ENCODE measurements at places on chromosomes 2 and 18.

DNA sequence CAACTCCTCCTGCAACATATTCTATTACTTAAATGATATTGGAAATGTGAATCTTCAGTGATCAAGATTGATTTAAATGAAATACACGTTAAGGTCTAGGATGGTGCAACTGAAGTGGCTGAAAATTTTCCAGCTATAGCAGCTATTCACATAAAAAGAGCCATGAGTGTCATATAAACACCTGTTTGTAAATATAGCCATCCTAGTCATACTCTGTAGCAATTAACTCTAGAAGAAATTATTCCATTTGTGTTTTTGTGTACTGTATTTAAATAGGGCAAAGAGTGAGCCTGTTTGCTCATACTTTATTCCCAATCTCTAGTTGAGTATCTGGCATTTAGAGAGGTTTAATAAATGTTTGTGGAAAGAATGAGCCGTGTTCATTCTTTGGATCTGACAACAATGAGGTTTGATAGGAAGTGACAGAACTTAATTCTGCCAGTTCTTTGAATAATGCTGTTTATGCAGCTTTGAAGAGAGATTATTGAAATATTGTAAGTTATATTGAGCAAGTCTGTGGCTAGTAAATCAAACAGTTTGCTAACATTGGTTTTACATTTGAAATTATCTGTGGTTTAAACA is 49.7 kb downstream of the BABAM2 start:
- no peak for DNase-seq

DNA sequence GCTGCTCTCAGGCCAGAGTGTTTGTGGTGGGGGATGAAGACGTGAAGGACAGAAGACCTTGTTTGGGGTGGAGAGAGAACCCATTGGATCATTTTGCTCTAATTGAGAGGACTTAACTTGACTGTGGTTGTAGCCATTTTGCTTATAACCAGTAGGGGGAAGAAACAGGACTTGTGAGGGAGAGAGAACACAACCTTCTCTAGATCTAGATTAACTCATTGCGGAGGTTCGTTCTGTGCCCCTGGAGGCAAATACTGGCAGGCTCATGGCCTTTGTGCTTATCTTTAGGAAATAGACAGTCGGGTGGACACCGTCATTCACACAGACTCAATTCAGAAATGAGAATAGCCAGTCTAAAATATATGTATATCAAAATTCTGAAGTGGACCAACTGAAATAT is 147.0 kb upstream of the LHCGR start:
- DNase-seq = no peak

DNA sequence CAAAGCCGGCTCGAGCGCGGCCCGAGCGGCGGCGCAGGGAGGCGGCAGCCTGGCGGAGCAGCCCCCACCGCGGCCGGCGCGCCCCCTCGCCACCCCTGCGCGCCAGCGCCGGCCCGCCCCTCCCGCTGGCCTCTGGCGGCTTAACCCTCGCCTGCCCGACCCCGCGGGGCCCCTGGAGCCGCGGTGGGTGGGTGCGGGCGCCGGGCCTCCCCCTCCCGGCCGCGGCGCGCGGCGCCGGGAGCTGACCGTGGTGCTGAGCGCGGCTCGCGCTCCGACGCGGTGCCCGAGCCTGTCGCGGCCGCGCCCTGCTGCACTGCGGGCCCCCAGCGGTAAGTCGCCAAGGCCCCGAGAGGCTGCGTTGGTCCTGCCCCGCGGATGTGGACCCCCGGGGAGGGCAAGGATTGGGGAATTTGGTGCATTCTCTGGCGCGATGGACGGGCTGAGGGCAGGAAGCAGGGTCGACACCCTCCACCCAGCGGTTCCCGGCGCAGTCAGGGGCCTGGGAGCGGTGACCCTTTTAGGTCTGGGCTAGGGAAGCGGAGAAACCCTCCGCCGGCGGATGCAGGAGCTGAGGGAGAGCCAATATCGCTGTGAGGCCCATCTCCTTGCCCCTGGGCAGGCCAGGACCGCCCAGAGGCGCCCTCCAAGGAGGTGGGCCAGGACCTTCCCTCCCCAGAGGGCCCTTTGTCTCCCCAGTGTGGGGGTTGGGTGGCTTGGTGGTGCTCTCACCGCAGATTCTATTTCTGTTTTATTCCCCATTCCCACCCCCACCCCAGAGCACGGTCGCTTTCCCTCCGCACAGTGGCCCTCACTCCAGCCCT is 923 bp downstream of the AMER3 start:
- DNase-seq = no peak

- peak; percentile 22 for DNase-seq
These were observed 51.4 kb upstream of the RIOK3 start for GRCh38 chr18:23401400-23402347.

DNA sequence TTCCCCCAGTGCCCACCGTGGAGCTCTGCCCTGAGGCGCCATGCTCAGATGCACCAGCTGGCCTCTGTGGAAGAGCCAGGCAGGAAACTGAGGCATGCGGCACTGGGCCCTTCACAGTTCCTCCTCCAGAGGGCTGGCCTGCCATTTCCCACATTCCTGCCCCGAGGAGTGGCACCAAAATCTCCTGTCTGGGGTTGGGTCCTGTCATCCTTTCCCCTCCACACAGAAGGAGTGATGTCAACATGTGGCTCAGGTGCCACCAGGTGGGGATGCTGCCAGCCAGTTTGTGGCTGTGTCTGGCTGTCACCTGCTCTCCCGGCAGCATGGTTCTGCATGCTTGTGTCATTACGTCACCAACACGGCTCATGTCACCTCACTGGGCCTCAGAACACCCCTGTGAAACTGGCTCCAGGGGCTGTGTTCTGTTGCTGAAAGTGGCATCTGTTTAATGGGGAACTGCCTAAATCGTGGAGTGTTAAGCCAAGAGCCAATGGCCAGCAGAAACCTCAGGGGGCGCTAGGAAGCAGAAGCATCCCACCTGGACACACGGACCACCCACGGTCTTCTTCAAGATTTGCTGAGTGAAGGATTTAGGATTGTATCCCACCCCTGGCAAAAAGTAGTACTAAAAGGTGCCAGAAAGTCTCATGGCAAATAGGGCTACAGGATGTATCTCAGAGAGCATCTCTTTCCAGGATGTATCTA is 51.3 kb downstream of the ZAP70 start:
- DNase-seq = no peak

DNA sequence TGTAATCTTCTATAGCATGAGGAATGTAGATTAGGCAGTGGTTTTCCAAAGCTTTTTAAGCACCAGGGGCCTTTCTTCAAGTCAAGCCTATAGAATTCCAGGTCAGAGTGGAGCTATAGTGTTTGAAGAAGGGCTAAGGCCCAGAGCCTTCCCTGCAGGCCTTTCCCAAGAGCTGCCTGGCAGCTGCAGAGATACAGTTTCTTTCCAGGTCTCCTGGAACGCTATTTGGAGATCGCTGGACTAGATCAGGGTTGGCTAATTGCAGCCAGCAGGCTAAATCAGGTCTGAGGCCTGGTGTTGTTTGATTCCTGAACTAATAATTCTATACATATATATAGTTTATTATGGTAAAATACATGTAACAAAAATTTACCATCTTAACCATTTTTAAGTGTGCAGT is 319.0 kb upstream of the SPRED2 start:
- DNase-seq = no peak

DNA sequence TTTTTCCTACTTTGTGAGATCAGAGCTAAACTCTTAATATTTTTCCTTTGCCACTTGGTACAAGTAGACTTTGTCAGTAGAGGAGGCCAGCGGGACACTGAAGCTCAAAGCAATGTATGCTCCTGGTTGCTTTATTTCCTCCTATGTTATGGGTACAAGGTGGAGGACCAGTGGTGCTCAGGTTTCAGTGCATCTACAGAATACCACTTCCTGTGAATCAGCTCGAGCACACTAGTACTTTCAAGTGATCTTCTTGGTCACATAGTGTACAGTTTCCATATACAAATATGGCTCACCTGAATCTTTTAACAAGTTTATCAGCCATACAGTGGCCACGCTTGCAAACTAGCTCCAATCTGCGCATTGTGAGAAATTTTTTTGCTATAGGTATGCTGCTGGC is 1674.8 kb upstream of the TMEFF2 start:
- no peak for DNase-seq

- no peak for DNase-seq
These were observed 817 bp downstream of the DSC2 start for GRCh38 chr18:31101183-31102024.

- DNase-seq = peak; percentile 69
These were observed 116.4 kb upstream of the NYAP2 start for GRCh38 chr2:225282858-225283710.

DNA sequence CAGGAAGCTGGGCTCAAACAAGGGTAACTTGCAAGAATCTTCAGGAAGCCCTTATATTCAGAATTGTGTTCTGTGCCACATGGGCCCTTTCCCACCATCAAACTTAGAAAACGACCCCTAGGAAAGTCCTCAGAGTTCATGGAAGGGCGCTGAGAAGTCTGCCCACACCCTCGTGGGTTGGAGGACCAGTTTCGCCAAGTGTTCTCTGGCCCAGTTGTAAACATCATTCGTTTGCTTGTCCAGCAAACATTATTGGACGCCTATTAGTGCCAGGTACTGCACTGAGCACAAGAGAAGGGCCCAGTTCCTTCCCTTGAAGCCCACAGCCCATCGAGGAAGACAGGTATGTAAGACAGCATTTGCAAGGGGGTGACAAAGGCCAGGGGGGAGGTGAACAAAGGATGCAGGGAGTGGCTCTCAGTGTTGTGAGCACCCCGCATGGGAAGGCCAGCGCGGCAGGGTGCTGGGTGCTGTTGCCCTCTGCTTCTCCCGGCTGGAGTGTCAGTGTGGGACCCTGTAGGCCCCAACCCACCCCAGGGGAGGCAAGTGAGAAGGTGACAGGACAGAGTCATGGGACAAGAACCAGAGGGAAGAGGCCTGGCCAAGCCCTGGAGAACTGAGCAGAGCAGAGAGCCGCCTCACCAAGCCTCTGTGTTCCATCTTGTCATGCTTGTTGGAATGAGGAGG is 60.2 kb upstream of the ALPP start:
- DNase-seq = no peak

DNA sequence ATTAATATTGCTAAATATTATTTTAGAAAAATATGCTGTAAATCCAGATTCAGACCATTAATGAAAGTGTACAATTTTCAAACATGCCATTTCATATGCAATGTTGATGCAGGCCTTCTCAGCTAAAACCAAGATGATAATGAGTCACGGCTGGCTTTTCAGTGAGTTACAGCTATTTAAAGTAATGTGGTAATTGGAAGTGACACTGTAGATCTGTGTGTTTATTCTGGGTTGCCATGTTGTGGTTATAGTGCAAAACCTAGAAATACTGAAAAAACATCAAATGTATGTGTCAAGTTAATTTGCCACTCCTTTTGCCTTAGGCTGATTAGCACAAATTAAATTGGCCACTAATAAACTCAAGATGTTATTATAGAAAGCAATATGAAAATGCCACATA is 506.6 kb downstream of the ERBB4 start:
- no peak for DNase-seq

- DNase-seq = no peak
These were observed 251.1 kb upstream of the TRIB2 start for GRCh38 chr2:12465631-12466135.

DNA sequence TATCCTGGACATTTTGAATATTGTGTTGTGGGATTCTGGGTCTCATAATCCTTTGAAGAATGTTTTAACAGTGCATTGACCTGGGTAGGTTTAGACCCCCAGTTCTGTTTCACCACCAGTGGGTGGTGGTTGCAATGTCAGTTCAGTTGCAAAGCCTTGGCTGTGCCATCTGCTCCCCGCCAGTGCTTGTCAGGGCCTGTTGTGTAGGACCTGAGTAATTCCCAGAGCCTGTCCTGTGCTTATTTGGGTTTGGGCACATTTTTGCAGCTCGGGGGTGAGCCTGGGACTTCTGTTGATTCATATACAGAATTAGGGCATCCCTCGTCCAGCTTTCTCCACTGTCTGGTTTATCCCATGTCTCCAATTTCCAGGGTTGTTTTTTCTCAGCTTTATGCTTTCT is 24.8 kb downstream of the ATP9B start:
- DNase-seq = no peak

DNA sequence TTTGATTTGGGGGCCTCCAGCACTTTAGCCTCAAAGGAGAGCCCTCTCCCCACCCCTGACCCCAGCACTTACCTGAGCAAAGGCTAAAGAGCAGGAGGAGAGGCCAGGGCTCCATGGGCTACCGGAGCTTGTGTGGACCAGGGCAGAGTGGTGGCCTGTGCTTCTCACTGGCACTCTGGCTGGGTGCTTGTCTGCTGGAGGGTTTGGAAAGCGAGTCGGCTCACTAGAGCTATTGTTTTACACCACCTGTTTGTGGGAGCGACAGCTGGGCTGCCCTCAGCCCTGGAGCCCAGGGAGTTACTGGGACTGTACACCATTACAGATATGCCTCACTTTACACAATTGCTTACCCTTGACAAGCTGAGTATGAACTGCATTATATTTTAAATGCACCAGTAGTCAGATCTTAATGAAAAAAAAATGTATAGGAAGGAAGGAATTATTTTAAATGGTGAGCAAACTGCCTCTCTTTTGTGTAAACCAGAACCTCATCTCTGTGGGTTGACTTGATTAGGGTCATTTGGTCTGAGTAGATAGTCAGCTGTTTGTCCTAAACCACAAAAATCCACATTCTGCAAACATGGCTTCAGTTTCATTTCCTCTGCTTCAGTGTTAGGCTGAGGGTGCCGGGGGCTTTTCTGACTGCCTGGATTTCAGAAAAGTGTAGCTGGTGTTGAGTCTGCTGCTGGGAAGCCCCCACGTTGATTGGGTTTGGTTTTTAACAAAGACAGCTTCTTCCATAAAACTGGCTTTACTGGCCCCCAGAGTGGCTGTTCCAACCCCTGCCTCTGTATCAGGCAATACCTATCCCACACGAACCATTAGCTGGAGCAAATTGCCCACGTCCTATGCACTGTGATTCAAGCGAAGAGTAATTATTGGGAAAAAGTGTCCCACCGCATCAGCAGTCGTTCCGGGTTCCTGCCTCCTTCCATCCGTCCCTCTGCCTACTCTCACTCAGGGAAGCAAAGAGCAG is at the start of gene CHRNA1:
TSS of gene CHRNA1 (minus strand) at position 193 of the 976 bp plus-strand sequence. CDS start at position 115, 78 bp downstream.
- peak; percentile 36 for DNase-seq

DNA sequence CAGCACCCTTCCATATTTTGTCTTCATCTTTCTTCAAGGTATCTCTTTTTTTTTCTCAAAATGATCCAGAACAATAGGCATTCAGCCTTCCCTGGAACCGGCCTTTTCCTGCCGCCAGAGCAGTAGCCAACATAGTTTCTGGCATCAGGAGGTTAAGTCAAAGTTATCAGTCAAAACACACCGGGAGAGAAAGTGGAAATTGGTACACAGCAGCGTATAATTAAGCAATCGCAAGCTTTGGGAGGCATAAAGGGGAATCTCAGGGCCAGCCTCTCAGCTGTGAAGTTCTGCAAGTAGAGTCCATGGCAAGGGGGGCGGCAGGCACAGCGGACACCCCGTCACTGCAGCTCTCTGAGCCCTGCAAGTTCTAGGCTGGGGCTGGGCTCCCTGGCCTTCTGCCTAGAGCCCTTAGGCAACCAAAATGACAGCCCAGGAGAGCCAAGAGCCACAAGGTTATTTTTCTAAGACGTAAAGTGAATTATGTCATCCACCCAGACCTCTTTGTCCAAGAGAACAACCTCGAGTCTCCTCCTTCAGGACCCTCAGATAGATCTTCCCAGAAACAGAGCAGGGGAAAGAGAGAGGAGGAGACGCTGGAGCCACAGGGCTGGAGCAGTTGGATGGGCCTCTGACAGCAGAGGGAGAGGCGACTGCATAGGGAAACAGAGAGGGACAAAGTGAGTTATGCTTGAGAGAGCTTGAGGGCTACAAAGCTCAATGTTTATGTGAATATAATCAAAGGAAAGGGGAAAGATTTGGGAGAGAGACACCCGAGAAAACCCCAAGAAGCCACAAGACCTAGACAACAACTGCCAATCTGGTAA is 114.7 kb downstream of the BCL2L11 start:
- DNase-seq = no peak

GRCh38 chr2:144215701-144216675 is 303.9 kb downstream of the ZEB2 start:
- DNase-seq = no peak

All from NCI-H446 (cell line).